HEK293T (cell line): ENCODE measurements at places on chromosomes 13 and 19.

- no peak for DNase-seq
These were observed 19.3 kb downstream of the COL4A2 start for GRCh38 chr13:110326263-110326904.

GRCh38 chr19:51809787-51810186, 14.8 kb downstream of the FPR3 start:
- DNase-seq = no peak

DNA sequence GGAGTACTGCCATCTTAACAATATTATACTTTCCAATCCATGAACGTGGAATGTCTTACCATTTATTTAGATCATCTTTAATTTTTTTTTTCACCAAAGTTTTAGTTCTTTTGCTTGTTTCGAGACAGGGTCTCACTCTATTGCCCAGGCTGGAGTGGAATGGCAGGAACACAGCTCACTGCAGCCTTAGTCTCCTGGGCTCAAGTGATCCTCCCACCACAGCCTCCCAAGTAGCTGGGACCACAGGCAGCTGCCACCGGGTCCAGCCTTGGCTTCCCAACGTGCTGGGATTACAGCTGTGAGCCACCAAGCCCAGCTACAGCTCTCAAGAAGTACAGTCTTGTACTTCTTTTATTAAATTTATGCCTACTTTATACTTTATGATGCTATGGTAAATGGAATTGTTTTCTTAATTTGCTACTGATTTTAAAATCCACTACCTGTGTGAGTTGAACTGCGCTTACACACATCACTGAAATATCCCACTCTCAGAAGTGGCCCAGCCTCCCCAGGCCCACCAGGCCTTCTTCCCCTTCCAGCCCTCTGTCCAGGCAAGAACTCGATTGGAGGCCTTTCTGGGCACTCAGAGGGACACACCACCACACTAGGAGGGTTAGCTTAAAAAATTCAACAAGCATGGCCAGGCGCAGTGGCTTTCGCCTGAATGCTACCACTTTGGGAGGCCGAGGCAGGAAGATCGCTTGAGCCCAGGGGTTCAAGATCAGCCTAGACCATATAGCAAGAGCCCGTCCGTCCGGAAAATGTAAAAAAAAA, 1.0 kb upstream of the PGLS start:
- no peak for DNase-seq

DNA sequence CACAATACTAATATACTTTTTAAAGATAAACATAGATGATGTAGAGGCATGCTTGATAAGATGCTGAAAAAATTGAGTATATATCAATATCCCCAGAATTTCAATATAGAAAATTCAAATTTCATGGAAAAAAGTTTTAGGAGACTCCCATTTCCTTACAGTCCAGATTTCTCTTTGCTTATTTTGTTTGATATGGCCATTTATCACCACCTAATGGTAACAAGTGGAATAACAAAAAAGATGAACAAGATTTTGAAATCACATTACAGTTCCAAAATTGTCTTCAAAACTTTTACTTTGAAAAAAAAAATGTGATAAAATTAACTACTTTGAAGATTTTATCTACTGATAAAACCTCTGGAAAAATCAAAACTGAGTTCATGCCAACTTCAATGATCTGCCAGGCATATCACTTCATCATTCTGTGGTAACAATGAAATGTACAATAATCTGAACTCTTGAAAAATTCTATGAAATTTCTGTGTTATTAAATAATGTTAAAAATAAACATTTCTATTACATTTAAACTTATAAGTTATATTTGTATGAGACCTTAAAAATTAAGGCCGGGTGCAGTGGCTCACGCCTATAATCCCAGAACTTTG, 17.5 kb downstream of the MIPEP start:
- DNase-seq = peak; percentile 12

- DNase-seq = no peak
These were observed 78.9 kb downstream of the COL4A1 start for GRCh38 chr13:110227864-110228643.

- DNase-seq = no peak
These were observed 1.7 kb downstream of the SMIM24 start for GRCh38 chr19:3478409-3479176.

GRCh38 chr13:29137016-29137415, 316.9 kb downstream of the MTUS2 start:
- no peak for DNase-seq

GRCh38 chr13:58266271-58266670, 634.7 kb downstream of the PCDH17 start:
- no peak for DNase-seq

DNA sequence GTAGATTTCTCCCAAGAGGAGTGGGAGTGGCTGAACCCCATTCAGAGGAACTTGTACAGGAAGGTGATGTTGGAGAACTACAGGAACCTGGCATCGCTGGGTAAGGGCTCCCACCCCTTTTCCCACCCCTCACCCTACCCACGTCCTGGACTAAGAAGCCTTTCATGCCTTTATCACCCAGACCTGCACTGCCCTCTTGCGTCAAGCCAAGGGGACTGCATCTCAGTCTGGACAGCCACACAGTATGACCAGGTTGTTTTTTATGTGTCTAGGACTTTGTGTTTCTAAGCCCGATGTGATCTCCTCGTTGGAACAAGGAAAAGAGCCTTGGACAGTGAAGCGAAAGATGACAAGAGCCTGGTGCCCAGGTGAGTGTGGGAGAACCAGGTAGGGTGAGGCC, 8.8 kb downstream of the ZFP28 start:
- DNase-seq = peak; percentile 15

- no peak for DNase-seq
These were observed 6.5 kb downstream of the UQCRFS1 start for GRCh38 chr19:29206453-29206852.

GRCh38 chr13:41060724-41061074, 610 bp upstream of the WBP4 start:
- peak; percentile 66 for DNase-seq

DNA sequence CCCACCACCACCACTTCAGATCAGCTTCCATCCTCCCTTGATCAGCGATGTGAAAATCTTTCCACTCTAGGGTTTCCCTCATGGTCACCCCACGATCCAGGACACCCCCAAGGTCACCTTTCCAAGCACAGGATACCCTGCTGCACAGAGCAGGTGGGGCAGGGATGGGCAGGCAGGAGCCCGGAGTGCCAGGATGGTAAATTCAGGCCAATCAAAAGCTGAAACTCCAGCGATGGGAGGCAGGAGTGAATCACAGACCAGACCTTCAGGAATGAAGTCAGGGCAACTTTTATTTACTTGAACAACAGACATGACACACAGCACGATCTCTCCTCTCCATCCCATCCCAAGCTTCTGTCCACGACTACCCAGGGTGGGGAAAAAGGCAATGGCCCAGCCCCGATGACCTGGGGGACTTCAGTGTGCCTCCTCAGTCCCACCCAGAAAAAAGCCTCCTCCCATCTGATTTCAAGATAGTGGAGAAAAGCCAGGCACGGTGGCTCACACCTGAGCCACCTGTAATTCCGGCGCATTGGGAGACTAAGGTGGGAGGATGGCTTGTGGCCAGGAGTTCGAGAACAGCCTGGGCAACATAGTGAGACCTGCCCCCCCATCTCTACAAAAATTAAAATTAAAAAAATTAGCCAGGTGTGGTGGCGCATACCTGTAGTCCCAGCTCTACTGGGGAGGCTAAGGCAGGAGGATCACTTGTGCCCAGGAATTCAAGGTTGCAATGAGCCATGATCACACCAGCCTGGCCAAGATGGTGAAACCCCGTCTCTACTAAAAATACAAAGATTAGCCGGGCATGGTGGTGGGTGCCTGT, 39.2 kb downstream of the ZSWIM4 start:
- DNase-seq = no peak

DNA sequence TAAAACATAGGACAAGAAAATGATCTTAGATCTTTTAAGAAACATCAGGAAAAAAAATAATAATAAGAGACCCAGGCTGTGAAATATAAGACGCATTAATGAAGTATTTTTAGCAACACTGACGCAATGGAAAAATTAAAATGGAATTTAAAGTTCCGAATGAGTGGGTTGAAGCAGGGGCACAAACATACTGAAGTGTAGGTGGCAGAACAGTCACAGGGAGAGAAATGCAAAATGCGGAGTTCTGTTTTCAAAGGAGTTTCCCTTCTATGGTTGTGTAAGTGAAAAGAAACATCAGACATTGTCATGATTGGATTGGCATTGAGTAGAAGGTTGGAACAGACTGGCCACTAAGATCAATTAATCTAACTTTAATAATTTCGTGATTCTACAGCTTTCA, 159.8 kb downstream of the CYSLTR2 start:
- no peak for DNase-seq

DNA sequence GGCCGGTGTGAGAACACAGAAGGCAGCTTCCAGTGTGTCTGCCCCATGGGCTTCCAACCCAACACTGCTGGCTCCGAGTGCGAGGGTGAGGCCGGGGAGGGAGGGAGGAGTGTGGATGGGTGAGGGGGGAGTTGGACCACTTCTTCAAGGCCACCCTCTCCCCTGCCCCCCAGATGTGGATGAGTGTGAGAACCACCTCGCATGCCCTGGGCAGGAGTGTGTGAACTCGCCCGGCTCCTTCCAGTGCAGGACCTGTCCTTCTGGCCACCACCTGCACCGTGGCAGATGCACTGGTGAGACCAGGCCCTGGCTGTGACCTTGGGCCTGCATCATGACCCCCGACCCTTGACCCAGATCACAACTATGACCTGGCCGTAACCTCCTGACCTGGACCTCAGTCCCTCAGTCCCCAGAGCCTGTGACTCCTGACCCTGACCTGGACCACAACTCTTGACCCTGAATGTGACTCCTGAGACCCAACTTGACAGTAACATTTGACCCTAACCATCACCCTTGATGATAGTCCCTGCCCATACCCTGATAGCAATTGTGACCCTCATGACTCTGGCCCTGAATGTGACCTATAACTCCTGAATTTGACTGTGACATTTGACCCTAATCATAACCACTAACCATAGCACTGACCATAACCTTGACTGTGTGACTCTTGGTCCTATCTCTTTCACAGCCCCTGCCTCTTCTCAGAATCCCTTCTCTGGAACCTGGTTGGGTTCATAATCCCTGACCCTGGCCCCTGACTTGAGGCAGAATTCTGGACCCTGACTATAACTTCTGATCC, 10.9 kb downstream of the LTBP4 start:
- no peak for DNase-seq

DNA sequence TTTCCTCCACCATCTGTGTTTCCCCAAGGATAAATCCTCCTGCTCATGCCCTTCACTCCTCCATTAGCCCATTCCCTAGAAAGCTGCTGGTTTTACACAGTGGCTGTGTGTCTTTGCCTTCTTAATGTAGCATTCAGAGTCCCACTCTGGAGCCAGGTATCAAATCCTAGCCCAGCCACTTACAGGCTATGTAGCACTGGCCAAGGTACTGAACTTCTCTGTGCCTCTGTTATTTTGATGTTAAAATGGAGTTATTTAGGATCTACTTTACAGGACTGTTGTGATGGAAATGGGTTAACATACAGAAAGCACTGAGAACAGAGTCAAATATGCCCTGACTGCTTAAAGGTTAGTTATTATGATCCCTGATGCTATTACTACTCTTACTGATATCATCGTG, 1.5 kb upstream of the ZSCAN4 start:
- no peak for DNase-seq

- DNase-seq = peak; percentile 38
These were observed 196.3 kb downstream of the LHFPL6 start for GRCh38 chr13:39406688-39407087.
